ENCODE measurements at places on chromosomes 2 and 18.
A peak's percentile ranks its signal among the peaks of the same experiment; 100 is the strongest.

- ATAC-seq, result no peak
Observed at GRCh38 chr2:19649142-19649541, 252.6 kb downstream of the TTC32 start.

- peak; percentile 77 for ATAC-seq
Observed at GRCh38 chr2:224946895-224947294, 95.4 kb downstream of the DOCK10 start.

GRCh38 chr2:145644820-145645302, 1124.9 kb upstream of the ZEB2 start:
- peak; percentile 71 for ATAC-seq

- ATAC-seq, result no peak
Observed at GRCh38 chr18:6746386-6746960, 17.0 kb downstream of the ARHGAP28 start.

DNA sequence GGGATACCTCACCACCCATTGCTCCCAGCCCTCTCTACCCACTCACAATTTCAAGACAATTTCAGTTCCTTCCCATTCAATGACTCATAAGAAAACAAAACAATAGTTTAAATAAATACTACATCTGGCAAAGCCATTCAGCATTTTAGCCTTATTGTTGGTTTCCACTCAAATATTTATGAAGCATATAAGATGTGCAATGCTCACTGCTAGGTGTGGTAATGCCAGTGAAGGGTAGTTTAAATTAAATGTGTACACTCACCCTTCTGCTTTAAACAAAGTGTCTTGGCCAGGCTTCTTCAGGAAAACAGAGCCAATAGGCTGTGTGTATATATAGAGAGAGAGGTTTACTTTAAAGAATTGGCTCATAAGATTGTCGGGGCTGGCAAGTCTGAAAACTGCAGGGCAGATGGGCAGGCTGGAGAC, 37.0 kb downstream of the INO80C start:
- peak; percentile 44 for ATAC-seq

Measured in stimulated activated memory B cell treated with anti-CD40 and anti-IgM and Interleukin-4, amounts not matched to agents 10 μg/mL and 1 μg/mL and 100 μg/mL, for 72 hours (primary cell).